A549 treated with dexamethasone at 1 μM for 4 hours (cell line): ENCODE measurements at places on chromosomes 2 and 18. TPM values are rescaled to one million over a fixed set of nuclear protein-coding genes. Genes with fewer than 3 reads are reported as not detected.

C2orf49 gene
- 11.9 to 16.4 TPM (median 13.2 TPM) in 5 replicates for total RNA-seq

NOL4 gene
- total RNA-seq = not detected in 5 replicates

DSC2 gene
- 0.64 to 1.1 TPM (median 1.0 TPM) in 5 replicates for total RNA-seq

CTIF gene
- total RNA-seq = 11.1 to 15.1 TPM (median 12.9 TPM) in 5 replicates

UXS1 gene
- 50.0 to 54.3 TPM (median 52.4 TPM) in 5 replicates for total RNA-seq

ASTL gene
- not detected in 5 replicates for total RNA-seq

RAD51AP2 gene
- not detected in 5 replicates for total RNA-seq

ICOS gene
- not detected in 5 replicates for total RNA-seq

G6PC2 gene
- not detected in 5 replicates for total RNA-seq

SPC25 gene
- 16.6 to 19.7 TPM (median 18.6 TPM) in 5 replicates for total RNA-seq

TFCP2L1 gene
- total RNA-seq = 18.1 to 32.0 TPM (median 31.5 TPM) in 5 replicates

STAT4 gene
- 3.9 to 5.7 TPM (median 4.8 TPM) in 5 replicates for total RNA-seq

TXNDC2 gene
- 0.07 to 0.17 TPM (median 0.11 TPM) in 5 replicates for total RNA-seq

ASB18 gene
- not detected in 5 replicates for total RNA-seq

METAP1D gene
- total RNA-seq = 2.0 to 3.1 TPM (median 2.6 TPM) in 5 replicates

TRIP12 gene
- 88.3 to 136 TPM (median 117 TPM) in 5 replicates for total RNA-seq

FTCDNL1 gene
- 2.3 to 3.2 TPM (median 2.8 TPM) in 5 replicates for total RNA-seq

PLEK gene
- total RNA-seq = not detected in 5 replicates

OR6B2 gene
- total RNA-seq = not detected in 5 replicates

GREB1 gene
- total RNA-seq = 2.5 to 3.9 TPM (median 3.3 TPM) in 5 replicates

SUCLG1 gene
- 93.1 to 96.1 TPM (median 93.3 TPM) in 5 replicates for total RNA-seq

NEUROD1 gene
- not detected in 5 replicates for total RNA-seq

CFC1 gene
- total RNA-seq = 0.07 to 0.08 TPM in 2 of 5 replicates, not detected in the others

GPR55 gene
- 0.02 TPM in 1 of 5 replicates, not detected in the others for total RNA-seq

MC4R gene
- not detected in 5 replicates for total RNA-seq

HRH4 gene
- not detected in 5 replicates for total RNA-seq

KCNG3 gene
- 0.41 to 0.73 TPM (median 0.54 TPM) in 5 replicates for total RNA-seq

RFTN2 gene
- 0.01 to 0.08 TPM in 2 of 5 replicates, not detected in the others for total RNA-seq

MYO7B gene
- total RNA-seq = 0.11 to 0.31 TPM (median 0.24 TPM) in 5 replicates

AQP12A gene
- total RNA-seq = not detected in 5 replicates

ATP6V1B1 gene
- total RNA-seq = 1.2 to 2.4 TPM (median 1.8 TPM) in 5 replicates

COLEC12 gene
- 0.02 to 0.06 TPM (median 0.03 TPM) in 5 replicates for total RNA-seq

CYTIP gene
- total RNA-seq = 0.04 to 0.25 TPM (median 0.05 TPM) in 3 of 5 replicates, not detected in the others

ASAP2 gene
- 38.4 to 69.0 TPM (median 64.1 TPM) in 5 replicates for total RNA-seq

RNF138 gene
- 11.0 to 17.7 TPM (median 15.9 TPM) in 5 replicates for total RNA-seq
